Uterus (tissue), 4 donors: ENCODE measurements at places on chromosomes 2 and 18.

DNA sequence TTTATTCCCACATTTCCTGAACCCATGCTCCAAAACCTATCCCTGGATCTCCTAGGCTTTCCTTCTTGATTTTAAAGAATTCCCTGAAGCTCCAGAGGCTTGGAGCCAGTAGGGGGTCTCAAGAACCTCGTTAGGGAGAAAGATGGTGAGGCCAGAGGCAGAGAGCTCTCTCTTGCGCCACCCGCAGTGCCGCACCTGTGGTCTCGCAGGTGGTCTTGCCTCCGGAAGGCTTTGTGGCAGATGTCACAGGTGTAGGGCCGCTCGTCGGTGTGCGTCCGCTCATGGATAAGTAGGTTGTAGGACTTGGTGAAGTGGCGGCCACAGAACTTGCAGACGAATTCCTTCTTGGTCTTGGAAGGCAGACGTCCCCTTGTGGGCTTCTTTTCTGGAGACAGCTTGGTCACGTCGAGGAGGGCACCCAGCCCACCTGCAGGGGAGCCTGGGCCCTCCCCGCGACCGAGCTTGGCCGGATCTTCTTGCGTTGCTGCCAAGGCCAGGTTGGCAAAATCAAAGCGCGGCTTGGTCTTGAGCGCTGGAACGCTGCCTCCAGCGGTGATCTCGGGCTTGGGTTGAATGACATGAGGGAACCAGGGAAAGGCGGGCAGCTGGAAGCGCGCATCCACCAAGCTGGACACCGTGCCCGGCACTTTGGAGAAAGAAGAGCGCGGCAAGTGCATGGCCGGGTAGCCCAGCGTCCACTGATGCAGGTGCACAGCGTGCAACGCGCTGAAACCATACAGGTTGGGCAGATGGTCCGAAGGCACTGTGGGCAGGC is 5.3 kb downstream of the OSR1 start:
- DNase-seq, result no peak

GRCh38 chr2:26672818-26673393 is 19.6 kb upstream of the KCNK3 start:
- no peak for DNase-seq

- no peak for DNase-seq
These were observed 8.2 kb downstream of the MAPRE2 start for GRCh38 chr18:35049111-35050027.

DNA sequence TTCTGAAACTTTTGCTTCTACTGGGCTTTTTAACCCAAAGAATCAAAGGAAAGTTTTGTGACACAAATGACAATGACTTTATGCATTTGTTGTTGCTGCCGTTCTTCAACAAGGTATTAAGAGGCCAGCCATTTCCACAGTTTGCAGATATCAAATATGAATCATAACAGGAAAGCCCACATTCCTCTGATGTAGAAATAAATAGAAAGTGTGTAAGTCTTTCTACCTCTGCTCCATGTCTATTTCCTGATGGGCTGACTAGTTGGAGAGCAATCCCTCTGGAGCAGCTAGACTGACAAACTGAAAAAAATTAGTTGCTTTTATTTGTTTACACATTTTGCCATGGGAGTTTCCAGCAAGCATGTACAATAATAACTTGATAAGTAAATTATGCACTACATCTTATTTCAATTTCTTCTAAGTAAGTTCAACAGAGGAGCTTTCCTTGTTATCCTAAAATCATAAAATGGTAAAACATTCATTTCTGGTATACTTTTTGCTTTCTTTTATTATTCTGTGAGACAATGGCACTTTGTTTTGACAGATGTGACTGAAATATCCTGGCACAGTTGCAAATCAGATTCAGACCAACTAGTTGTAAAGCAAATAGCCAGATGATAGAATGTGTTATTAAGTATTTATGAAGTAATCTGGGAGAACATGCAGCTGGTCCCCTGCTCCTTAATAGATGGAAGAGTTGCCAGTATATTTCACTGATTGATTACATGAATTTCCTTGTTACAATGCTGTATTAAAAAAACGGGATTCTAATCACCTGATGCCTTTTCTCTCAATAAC is 266.7 kb downstream of the METTL4 start:
- no peak for DNase-seq

- no peak for DNase-seq
These were observed 104.1 kb downstream of the PAX3 start for GRCh38 chr2:222194669-222195068.

DNA sequence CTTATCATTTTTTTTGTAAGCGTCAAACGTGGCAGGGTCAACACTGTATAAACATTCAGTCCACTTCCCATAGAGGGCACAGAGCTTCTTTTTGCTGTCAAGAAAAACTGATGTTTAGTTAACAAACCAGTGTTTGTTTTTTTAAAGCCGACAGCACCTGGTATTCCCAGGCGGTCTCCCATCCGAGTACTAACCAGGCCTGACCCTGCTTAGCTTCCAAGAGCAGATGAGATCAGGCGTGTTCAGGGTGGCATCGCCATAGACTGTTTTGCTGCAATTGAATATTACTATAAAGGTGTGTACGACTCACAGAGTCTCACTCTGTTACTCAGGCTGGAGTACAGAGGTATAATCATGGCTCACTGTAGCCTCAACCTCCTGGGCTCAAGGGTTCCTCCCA is 31.5 kb downstream of the CABYR start:
- no peak for DNase-seq

DNA sequence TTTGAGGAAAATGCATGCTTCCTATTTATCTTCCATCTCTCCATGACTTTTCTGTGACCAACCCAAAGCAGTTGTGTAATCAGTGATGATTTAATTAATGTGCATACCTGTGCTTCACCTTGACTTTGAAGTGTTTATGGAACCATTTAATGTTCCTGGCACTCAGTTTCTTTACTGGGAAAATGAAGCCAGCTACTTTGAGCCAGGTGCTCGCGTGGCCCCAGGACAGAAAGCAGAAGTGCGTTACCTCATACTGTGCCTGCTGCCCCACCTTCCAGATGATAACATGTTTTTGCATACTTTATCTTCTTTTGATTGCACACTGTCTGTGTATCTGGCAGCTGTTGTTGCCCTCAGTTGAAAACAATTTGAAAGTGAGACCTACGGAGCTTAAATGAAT is 61.3 kb downstream of the PMAIP1 start:
- DNase-seq, result no peak

- DNase-seq, result no peak
These were observed 849 bp upstream of the CYP27C1 start for GRCh38 chr2:127220768-127221527.

DNA sequence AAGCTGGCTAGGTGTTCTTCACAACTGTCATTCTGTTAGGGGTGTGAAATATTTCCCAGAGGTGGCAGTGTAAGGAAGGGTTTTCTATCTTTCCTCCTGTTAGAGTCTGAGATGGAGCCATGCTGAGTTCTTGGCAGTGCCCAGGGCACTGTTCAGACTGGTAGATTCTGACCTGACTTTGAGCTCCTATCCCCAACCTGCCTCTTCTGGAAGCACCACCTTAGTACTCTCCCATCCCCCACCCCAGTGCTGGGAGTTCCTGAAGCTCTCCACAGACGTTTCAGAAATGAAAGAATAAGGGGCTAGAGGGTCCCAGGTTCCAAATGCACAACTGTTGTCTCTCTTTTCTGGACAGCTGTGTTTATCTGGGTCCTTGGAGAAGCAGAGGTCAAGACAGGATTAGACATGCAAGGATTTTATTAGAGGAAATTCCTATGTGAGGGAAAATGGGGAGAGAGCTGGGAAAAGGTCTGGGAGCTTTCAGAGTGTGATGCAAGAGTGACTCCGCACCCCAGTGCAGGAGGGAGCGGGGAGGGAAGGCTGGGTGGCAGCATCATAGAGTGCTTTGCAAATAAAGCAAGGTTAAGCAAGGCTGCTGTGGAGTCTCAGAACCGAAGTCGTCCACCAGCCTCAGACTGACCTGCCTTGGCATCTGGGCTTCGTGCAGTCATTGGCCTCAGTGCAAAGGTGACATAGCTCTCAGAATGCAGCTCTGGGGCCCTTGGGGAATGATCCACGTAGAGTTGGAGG is 75.5 kb downstream of the SLC4A3 start:
- no peak for DNase-seq

DNA sequence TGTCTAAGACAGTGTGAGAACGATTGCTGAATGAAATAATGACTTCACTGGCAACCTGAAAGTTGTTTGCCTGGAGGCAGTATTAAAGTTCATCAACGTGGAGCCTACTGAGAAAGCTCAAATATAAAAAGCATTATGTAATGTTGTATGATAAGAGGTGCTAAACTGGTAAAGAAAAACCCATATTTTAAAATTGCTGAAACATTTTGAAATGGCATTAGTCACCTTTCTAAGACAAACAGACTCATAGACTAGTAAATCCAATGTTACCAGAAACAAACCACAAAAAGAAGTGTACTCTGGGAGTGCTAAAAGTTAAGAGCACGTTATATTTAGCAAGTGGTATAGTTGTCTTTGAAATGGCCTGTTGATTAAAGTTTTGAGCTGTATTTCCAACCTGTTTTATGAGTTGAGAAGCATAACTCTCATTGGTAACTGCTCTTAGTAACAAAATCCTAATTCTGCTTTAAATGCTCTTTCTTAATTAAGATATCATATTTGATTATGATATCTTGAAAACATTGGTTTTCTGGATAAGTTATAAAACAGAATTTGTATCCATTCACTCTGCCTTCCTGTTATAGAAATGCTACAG is 62.7 kb downstream of the CYP1B1 start:
- DNase-seq, result no peak

DNA sequence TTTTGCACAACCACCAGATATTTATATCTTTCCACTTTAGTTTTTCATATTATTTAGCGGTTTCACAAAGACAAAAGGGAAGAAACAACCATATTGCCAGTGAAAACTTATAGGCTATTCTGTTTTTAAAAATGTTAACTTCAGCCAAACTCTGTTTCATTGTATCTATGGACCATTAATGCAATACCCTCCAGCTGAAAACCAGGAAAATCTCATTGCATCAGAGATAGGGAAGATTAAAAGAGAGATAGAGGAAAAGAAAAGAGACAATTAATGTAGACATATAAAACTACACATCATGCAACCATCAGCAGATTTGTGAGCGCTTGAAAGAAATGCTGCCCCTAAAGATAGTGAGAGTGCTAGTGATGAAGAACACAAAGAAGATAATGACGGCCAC is 970.2 kb downstream of the ERBB4 start:
- DNase-seq, result no peak

DNA sequence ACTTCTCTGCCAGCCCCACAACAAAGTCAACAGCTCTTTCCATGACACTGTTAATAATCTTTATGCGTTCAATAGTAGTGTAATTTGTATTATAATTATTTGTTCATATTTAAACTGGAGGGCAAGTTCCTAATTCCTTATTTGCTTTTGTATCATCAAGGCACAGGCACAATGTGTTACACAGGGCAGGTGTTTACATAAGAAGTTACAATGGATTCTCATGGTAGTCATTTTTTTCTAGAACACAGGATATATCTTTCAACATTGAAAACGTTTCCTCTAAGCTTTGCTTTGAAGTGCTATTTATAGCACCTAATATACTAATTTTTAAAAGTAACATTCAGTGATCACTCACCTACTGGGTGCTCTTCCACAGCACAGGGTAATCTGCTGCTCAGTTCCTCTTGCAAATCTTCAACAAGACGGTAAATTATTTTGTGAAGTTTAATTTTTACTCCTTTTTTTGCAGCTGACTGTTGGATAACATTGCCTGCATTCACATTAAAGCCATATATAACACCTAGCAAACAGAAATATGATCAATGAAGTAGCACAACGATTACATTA is 7.3 kb downstream of the RPS27A start:
- no peak for DNase-seq

DNA sequence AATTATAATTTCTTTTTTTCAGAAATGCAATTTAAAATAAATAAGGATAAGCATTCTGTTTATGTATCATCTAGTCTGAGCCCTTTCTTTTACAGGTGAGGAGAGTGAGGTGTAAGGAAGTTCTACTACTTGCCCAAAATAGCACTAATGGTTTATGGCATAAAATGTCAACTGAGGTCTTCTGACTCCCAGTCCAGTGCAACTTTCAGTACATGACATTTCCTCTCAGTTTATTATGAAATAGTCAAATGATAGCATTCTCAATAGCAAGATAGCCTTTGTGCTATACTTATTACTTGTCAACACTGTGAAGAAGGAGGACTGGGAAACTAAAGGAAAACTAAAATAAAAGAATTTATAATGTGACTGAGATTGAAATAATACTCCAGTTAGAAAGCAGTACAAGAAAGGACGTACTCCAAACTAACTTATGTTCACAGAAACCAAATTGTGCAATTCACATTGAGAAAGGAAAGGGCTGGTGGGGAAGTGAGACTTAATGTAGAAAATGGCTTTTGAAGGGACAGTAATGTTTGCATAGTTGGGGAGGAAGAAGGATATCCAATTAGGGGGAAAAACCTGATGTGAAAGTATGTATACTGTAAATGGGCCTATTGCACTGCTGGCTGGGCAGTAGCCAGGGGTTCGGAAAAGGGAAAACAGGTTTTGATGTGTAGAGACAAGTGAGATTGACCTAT is 166.7 kb upstream of the ZEB2 start:
- DNase-seq, result no peak

GRCh38 chr2:145757503-145758246 is 1237.8 kb upstream of the ZEB2 start:
- DNase-seq, result no peak

- DNase-seq, result no peak
These were observed 14.2 kb upstream of the CXCR4 start for GRCh38 chr2:136131961-136132824.

DNA sequence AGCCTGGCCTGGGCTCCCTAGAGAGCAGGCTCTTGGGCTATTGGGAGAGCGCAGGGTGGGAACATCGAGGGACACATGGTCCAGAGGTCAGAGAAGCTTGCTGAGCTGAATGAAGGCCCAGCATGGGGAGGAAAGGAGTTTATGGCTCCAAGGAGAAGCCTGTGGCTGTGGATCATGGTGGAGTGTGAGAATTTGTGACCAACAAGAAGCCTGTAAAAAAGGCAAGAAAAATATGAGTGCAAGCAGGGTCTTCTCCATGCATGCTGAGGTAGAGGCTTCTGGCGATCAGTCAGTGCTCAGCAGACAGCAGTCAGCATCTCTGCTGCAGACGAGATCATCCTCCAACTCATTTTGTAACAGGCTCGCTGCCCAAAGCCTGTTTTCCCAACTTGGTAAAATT is 1.3 kb upstream of the SCYGR3 start:
- DNase-seq, result no peak

GRCh38 chr18:195651-196050 is 37.3 kb downstream of the USP14 start:
- no peak for DNase-seq

GRCh38 chr2:190678444-190679162 is 29.7 kb downstream of the NAB1 start:
- no peak for DNase-seq

DNA sequence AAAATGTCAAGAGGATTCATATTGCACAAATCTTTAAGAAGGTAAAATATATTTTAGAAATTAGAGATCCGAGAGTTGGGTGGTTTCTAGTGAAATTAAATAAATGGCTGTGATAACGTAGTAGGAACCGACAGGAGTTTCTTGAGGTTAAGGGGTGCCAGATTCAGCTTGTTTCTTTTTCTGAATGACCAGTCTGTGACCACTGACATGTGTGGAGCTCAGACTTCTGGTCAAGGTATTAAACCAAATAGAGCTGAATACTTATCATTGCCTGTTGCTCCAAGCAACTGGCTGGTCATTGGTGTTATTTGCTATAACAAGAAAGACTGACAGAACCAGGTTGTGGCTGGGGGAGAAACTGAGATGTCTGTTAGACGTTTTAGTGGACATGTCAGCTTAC is 408.2 kb upstream of the HS6ST1 start:
- no peak for DNase-seq
